ENCODE measurements at places on chromosomes 2 and 18.

GRCh38 chr2:173149491-173149890, 73.8 kb downstream of the MAP3K20 start:
- DNase-seq, result no peak

GRCh38 chr2:177036747-177037146, 175.8 kb upstream of the HNRNPA3 start:
- DNase-seq, result no peak

DNA sequence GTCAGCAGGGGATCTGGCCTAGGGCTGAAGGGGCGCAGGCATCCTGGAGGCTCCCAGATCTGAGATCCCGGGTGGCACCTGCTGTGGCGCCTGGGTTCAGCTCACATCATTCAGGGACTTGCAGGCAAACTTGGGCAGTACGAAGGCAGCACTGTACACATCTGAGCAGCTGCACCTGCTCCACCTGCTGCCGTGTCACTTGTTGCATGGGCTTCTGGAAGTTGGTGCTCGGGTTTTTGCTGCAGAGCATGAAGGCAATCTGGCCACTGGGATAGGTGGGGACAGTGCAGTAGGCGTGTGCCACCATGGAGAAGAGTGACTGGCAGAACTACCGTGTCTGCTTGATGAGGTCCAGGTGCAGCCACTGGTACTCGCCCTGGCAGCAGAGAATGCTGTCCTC, 48.6 kb downstream of the UGGT1 start:
- DNase-seq, result no peak

DNA sequence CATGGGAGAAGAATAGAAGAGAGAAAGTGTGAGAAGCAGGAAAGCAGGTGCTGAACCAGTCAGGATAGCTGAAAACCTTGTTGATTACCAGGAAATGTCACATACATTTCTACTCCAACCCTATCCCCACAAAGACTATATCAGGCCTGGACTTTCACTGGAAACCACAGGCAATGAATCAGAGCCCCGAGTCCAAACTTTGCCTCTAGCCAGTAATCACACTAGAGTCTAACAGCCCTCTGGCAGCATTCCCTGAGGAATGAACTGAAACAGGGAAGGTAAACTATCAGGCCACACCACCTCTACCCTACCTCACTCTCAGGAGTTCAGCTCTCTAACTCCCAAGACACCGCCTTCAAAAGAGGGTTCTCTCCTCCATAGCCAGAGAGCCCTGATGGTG, 18.7 kb upstream of the IHH start:
- DNase-seq, result peak; percentile 63

DNA sequence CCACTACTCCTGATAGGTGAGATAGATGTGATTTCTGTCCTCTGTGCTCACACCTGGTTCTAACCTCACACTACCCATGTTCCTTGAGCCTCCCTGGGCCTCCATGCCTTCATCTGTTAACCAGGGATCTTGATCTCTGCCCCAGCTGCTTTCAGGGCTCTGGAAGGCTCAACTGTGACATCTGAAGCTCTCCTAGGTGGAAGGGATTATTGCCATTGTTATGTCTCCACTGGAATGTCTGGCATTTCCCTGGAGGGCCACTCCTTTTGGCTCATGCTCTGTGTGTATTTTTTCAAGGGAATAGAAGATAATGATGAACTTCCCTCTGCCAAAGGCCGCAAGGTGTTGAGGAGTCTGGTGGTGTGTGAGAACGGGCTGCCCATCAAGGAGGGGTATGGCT, 41.2 kb downstream of the PCARE start:
- DNase-seq, result peak; percentile 75

All from AG20443 (cell line).